ENCODE measurements at places on chromosomes 3 and 15.

- DNase-seq, result no peak
Measured at GRCh38 chr15:80098341-80098740, 38.9 kb downstream of the ZFAND6 start.

- DNase-seq, result no peak
Measured at GRCh38 chr3:61579685-61580084, 18.3 kb downstream of the PTPRG start.

DNA sequence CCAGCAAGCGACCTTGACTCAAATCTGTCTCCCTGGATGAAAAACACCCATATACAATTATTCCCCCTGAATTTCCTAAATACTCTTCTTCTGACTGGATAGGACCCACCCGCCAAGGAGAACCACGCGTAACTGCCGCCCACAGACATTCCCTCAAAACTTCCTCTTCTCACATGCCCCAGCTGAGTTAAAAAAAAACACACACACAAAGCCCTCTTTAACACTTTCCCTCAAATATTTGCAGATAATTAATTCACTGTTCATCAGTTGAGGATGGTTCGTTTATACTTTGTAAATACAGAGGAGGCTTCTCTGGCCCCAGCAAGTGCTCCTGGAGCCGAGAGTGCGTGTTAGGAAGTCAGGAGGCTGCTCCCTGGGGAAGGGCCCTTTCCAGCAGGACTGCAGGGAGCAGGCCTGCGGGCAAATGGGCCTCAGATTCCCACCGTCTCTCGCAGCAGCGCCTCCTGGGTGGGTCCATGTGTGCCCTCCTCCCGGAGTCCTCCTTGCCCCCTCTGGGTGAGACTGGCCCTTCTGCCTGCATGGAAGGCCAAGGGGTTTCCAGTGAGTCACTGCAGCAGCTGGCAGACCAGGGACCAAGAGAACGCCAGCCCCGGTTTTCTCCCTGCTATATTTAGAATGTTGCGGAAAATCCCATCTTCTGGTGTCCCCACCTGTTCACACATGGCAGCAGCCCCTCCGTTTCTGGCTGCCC is 46.8 kb downstream of the MGLL start:
- DNase-seq, result peak; percentile 90

- DNase-seq, result no peak
Measured at GRCh38 chr3:58236527-58237237, 910 bp upstream of the ABHD6 start.

GRCh38 chr3:48233542-48233941 is 7.4 kb upstream of the ZNF589 start:
- DNase-seq, result no peak

DNA sequence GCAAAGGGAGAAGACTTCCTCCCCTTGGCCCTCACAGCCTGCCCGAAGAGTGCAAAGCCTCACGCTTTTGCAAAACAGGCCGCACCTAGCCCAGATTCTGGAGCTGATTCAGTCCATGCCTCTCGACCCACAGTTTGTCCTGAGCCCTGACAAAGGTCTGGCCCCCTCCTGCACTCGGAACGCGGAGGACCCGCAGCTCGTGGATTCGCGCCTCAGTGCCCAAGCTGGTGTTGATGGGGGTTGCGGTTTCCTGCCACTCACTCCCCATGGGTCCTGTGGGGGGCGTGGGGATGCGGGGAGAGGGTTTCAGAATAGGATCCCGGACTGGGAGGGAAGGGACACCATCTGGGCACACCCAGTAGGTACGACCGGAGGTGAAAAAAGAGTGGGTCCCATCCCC is 594 bp upstream of the CRABP1 start:
- no peak for DNase-seq

- DNase-seq, result no peak
Measured at GRCh38 chr3:70264122-70264780, 48.2 kb downstream of the MDFIC2 start.

DNA sequence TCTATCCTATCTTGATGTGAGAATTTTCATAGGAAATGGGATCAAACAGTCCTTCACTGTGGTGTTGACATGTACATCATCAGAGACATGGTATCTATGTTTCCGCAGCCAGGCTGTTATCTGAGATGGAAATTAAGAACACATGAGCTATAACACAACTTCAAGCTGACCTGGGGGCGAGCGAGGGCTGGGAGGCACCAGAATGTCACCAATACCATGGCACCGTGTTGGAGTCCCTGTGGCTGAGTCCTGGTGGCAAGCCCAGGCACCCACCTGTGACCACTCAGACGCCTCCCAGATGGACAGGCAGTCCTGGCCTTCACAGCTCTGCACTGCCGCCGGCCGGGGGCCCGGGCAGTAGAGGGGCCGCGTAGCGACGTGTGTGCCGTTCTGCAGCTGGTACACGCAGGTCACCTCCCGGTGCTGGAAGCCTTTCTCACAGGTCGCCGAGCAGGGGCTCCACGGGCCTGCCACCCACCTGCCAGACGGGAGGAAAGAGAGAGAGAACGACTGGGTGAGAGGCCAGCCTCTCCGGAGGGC is 263.9 kb upstream of the LYSMD4 start:
- no peak for DNase-seq

- DNase-seq, result no peak
Measured at GRCh38 chr15:88529021-88529630, 17.4 kb downstream of the DET1 start.

DNA sequence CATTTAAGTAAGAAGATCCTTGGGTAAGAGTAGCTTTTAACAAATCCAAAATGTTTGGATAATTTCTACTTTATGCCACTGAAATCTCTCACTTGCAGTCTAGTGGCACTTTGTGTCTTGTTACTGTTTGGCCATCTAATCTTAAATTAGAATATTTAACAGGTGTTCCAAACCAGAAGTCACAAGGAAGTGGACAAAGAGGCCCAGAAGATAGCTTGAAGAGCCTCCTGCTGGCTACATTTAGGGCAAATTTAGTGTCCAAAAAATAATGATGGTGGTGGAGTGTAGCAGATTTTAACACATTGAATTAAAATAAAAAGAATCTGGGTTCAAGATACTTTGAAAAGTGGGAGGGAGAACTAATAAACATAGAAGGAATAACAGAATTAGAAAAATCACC is 172.2 kb downstream of the GHSR start:
- no peak for DNase-seq

DNA sequence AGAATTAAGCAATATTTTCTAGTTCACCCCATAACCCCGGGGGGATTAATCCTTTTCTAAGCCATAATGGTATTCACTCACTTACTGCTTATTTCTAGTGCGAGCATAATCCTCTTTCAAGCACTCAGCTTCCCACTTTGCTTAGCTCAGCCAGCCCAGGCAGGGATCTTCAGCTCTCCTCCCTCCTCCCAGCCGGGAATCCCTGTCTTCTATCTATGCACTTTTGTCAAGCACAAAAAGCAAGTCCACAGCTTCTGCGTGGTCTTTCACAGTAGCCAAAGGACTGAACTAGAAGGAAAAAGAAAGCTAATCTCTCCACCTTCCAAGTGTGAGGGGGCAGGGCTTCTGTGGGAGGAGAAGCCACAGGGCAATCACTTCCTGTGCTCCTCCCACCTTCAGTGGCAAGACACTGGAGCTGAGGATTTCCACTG is 62.8 kb downstream of the PEX5L start:
- DNase-seq, result no peak

DNA sequence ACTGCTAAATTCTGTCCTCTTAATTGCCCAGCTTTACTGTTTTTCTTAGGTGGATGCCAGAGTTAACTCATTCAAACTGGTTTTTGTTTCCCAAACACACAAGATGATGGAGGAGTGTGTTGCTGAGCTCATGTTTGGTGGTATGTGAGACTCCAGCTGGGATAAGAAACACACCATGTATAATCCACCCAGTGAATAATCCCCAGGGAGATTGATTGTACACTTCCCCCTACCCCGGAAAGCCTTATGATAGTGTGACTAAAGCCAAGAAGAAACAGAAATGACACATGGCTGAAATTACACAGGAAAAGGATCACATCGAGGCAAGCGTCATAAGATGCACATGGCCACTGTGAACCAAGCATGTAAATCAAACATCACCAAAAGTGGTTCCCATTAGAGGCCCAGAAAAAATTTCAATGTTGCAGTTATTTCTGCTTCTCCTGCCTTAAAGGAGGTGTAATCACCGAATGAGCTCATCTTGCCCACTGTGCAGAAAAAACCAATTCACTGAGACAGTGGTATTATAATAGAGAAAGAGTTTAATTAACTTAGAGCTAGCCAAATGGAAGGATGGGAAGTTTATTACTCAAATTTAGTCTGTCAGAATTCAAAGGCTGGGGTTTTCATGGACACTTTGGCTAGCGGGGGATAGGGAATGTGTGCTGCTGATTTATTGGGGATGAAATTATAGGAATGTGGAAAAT is 56.7 kb upstream of the MAGI1 start:
- DNase-seq, result no peak

DNA sequence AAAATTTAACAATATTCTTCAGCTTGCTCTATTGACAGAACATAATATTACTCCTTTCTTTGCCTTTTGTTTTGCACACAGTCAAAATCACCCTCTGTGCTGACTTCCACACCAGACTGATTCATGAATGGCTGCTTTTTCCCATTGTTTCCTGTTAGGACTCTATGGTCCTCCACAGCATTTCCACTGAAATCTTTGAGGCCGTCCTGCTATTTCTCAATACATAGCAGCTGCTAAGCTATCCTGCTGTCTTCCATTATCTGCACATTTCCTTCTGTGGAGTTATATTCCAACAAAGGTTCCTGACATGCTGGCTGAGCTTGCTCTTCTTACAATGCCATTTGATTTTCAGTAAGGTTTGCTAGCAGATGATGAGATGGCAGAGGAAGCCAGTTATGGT is 153.3 kb downstream of the EPHA3 start:
- DNase-seq, result no peak

- no peak for DNase-seq
Measured at GRCh38 chr15:69760258-69760845, 307.7 kb downstream of the RPLP1 start.
